ENCODE measurements at places on chromosomes 13 and 19.

DNA sequence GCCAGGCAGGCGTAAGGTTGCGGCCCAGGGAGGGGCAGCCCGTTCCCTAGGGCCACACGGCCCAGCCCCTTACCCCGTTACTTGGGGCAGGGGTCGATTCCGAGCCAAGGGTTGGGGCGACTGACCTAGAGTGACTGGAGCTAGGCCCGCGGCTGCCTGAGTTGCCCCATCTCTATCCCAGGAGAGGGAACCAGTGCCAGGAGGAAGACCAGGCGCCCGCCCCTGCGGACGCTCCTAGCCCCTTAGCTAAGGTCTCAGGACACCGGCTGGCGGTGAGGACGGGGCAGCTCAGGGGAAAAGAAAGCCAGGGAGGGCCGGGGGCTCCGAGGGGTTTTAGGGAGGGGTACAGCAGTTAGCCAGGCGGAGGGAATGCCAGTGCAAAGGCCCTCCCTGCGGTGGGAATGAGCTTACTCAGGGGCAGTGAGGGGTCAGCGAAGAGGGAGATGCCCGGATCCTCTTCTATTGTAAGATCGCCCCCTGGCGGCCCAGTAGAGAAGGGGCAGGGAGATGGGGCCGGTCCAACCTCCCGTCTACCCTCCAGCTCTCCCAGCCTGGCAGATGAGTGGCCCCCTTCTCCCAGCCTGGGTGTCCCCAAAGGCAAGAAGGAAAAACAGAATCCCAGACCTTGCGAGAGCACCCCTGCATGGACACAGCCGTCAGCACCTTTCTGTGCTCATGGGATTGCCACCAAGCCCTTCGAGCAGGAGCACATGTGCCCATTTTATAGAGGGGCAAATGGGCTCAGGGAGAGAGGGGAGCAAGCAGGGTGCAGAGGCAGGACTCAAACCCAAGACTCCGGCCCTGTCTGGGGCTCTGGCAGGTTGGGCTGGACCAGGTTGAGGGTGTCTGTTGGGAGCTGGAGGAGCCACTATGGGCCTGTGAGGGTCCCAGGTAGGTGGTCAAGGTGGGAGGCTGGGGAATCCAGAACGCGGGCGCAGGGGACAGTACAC lies 16.3 kb downstream of the CILP2 start:
- DNase-seq = peak; percentile 72

GRCh38 chr13:87147076-87147475 lies 524.1 kb upstream of the SLITRK5 start:
- DNase-seq = no peak

DNA sequence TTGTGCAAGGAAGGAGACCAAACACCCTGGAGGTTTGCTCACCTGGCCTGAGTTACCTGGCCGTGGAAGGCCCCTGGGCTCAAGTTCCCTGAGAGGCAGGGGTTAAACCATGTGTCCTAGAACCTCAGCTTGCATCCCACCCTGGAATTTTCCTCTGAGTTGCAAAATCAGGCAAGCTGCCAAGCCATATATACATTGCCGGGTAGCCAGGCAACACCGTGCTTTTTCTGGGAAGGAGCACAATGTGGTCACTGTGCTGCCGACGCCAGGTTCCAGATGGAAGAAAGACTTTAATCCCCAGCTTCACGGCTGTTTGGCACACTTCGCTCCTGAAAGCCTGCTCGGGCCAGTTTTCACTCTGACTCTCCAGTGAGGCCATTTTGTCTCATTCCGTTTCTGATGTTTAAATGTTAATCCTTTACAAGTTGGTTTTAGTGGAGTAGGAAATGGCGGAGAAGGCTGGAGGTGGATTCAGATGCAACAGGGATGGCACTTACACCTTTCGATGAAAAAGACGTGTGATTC lies 60.1 kb upstream of the PEG3 start:
- no peak for DNase-seq

DNA sequence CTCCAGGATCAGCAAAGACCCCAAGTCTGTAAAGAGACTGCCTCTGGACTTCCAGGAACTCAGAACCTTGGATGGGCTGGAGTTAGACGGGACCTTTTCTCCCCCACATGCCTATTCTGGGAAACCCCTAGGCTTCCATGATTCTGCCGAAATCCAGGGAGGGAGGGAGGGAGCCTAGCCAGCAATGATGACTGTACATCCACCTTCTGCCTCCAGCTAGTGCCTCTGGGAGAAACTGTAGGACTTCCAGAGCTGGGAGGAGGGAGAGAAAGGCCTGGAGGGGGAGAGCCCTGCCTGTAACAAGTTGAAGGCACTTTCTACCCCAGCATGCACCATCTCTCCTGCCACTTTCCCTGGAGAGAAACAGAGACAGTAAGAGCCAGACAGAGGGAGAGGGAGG lies 6.0 kb upstream of the HAS1 start:
- no peak for DNase-seq

DNA sequence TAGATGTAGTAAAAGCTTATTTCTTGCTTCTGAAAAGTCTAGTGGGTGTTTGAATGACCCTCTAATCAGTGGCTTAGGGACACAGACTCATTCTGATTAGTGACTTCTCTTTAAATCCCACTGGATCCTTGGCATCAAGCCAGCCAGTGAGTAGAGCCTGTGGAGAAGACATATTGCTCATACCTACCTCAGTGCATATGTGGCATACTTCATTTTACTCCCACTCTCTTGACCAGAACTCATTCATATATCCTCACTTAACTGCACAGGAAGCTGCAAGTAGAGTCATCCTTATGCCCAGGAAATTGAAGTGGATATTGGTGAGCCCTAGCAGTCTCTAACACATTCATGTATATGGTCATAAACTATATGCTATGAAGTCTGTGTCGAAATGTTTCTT lies 148.3 kb downstream of the PDS5B start:
- DNase-seq = no peak

DNA sequence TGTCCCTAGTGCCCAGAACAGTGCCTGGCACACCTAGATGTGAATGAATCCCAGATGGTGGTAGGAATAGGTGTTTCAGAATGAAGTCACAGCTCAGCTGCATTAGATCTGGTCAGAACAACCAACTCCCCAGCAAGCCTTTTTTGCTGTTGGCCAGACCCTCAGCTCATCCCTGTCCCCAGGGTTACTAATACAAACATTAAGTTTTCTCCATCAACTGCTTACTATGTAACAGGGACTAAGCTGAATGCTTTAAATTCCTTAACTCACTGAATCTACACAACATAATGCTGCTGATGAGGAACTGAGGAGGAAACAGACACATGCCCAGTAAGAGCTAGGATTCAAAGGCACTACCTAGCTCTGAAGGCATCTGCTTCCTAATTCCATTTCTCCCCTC lies 18.8 kb downstream of the SMG9 start:
- DNase-seq = no peak

DNA sequence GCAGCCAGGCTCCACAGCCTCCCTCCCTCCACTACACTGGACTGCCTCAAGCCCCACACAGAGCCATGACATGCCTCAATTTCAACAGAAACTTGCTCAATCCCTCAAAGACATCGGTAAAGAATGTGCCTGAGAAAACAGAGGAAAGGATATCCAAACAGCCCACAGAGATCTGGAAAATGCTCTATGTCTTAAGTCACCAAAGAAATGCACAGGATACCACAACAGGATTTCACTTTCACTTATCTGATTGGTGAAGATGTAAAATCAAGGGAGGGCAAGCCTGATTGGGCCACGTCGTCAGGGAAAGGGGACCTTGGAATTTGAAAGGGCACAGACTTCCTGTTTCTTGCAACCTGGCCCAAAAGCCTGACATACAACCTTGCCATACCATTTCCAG lies 14.2 kb downstream of the CACNA1A start:
- no peak for DNase-seq

DNA sequence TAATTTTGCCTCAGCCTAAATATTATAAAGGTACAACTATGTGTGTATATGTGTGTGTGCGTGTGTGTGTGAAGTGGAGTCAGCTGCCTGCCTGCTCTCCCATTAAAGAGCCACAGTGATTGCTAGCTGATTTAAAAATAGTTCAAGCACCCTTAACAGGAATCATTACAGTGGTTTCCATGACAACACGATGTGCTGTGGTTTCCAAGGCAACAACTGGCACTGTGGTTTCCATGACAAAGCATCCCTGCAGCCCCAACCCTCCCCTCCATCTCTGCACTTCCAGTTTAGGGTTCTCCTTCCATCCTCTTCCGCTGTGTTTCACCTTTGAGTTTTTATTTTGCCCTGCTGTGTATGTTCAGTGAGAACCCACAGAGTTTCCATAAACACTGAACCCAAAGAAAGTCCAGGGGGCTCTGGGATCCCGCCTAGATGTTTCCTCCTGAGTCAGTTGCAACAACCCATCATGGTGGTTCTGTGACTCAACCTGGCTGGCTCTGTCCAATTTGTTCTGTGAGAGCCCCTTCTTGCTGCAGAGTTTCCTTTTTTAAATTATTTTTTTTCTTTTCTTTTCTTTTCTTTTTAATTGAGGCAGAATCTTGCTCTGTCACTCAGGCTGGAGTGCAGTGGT lies 7.1 kb upstream of the PNMA8A start:
- no peak for DNase-seq

GRCh38 chr13:33644581-33645543 lies 173.1 kb upstream of the RFC3 start:
- no peak for DNase-seq

DNA sequence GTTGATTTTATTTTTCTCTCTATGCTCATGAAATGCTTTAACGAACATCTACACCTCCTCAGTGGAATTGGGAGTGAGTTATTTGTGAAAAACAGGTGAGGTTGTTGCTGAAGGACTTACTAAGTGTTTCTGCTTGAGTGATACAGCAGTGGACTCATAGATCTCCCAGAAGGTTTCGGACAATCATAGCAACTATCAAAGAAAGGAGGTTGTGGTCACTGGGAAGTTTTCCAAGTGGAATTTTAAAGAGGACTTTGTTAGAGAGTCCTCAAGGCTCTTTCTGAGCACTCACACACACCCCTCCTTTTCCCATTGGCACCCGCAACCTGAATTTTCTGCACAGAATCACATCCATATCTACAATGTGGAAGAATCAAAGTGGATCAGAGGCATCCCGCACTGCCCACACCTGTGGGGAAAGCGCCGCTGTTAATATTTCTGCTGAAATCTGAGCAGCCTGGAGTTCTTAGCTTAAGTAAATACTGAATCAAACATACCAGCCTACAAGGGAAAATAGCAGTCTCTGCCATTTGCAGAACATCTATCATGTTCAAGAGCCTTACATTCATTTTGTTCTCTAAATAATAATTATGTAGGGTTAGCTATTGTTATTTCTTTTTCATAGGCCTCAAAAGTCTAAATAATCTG lies 719.4 kb downstream of the DIAPH3 start:
- no peak for DNase-seq

GRCh38 chr13:94435604-94436226 lies 43.8 kb downstream of the DCT start:
- no peak for DNase-seq

GRCh38 chr19:12783849-12784393 lies 7.4 kb upstream of the JUNB start:
- DNase-seq = peak; percentile 65

- DNase-seq = no peak
These were observed 80.4 kb upstream of the TEX29 start for GRCh38 chr13:111239764-111240670.

- DNase-seq = no peak
These were observed 576 bp downstream of the DOT1L start for GRCh38 chr19:2164020-2164998.

DNA sequence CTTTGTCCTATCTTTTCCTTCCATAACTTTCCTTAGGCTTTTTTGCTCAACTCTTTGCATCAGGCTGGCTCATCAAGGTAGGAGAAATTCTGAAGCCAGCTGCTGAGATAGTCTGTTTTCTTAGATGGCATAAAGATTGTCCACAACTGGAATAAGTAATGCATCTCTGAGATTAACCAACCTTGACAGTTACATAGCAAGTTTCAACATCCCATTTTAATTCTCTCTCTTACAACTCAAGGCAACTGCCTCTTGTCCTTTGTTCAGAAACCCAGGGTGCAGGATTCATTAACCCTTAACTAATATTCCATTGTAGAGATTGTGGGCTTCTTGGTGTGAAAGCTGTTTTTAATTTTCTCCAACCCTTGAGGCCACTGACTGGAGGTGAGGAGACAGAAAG lies 239.2 kb downstream of the LACC1 start:
- DNase-seq = no peak

DNA sequence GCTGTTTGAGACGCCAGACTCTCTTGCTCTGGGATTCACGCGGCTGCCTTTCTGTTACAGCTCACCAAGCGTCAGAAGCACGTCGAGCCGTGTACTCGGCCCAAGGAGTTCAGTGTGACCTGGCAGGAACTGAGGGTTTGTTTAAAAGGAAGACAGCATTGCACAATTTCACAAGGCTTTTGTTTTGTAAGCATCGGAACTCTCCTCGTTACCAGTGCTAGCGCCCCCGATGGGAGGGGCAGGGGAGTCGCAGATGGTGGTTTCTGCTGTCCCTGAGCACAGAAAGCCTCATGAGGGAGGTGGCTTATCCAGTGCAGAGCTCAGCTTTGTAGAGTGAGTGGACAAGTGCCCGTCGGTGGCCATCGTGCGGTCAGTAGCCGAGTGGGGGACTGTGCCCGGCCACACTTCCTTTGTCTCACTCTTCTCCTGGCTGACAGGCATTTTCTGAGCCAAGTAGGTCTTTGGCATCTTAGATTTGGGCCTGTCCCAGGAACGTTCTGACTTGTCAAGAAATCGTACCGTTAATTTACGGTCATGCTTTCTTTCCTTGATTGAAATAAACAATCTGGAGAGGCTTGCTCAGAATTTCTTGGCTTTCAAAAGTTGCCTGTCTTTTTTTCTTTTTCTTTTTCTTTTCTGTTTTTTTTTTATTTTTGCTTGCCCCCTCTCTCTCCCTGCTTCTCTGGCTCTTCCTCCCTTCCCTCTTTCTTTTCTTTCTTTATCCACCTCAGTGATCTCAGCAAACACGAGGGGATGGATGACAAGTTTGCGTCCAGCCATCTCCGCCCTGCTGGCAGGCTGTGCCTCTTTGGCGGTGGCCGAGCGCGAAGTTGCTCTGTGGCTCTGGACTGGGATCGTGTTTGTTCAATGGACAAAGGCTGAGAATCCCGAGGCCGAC lies 7.7 kb downstream of the KDM4B start:
- peak; percentile 86 for DNase-seq

GRCh38 chr19:49767967-49768581 lies 1.3 kb downstream of the AP2A1 start:
- no peak for DNase-seq

DNA sequence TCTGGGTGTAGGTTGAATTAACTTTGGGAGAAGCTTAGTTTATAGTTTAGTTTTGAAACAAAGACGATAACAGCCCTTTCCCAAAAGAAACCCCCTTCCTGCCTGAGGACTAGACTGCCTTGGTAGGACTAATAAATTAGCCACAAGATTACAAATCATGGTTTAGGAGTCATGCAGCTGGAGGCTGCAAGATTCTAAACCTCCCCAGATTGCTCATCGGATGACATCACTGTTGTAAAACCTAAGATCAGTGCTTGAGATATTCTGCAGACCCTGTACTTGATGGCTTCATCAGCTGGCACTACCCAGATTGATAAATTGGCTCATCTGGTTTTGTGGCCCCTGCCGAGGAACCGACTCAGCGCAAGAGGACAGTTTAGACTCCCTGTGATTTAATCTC lies 35.9 kb upstream of the MPHOSPH8 start:
- no peak for DNase-seq

GRCh38 chr13:71830323-71830722 lies 36.7 kb downstream of the DACH1 start:
- no peak for DNase-seq

GRCh38 chr13:21365574-21365973 lies 93.5 kb downstream of the ZDHHC20 start:
- DNase-seq = no peak

- DNase-seq = no peak
These were observed 2567.7 kb upstream of the PCDH20 start for GRCh38 chr13:63983366-63983765.

GRCh38 chr19:19271828-19272599 lies 1.1 kb downstream of the TM6SF2 start:
- DNase-seq = no peak
